ENCODE measurements at places on chromosomes 12 and 14.

GRCh38 chr12:25264114-25264513, 13.4 kb upstream of the KRAS start:
- DNase-seq: no peak

DNA sequence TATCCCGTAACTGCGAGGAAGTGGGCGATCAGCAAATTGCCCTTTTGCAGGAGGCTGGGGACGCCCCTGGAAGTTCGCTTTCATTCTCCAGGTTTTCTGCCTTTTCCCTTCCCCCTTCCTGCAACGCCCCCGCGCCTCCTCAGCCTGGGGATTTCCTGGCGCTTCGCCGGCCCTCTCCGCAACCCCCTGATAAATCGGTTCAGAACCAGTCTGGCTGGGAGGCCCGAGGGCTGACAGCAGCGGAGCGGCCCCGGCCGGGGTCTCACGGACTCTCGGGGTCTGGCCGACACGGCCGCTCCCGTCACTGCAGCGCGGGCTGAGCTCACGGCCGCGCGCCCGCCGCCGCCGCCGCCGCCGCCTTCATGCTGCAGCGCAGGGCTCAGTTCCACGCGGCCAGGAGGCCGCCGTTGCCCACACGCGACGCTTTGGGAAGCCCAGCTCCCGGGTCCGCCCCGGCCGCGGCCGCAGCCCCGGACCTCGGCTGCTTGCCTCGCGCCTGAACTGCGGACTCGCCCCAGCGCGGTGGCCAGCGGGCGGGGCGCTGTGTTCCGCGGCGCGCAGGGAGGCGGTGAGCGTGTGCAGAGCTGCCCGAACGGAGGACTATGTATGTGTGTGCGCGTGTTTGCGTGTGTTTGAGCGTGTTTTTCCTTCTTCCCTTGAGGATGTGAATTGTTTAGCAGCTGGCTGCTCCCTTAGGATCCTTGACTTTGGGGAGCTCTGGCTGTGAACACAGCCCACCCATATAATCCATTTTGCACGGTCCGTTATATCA, at the start of gene LRFN5:
Gene LRFN5, plus strand, starts transcription at position 345 of the 772 bp plus-strand sequence.
- no peak for DNase-seq

DNA sequence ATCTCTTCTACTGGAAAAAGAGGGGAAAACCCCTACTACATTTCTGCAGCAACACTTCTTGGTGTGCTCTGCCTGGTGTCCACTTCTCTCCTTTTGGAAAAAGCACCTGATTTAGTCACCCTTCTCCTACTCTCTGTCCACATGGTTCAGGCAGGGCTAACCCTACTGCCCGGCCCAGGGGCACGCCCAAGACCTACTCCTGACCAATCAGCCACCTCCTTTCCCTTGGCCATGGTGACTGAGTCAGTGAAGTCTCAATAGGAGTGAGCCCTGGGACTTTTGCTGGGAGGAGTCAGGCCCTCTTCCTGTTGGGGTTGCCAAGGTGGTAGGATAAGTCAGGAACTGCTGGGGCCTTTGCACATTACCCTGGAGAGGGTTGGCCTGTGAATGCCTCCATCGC, 52.5 kb upstream of the MYL2 start:
- no peak for DNase-seq

DNA sequence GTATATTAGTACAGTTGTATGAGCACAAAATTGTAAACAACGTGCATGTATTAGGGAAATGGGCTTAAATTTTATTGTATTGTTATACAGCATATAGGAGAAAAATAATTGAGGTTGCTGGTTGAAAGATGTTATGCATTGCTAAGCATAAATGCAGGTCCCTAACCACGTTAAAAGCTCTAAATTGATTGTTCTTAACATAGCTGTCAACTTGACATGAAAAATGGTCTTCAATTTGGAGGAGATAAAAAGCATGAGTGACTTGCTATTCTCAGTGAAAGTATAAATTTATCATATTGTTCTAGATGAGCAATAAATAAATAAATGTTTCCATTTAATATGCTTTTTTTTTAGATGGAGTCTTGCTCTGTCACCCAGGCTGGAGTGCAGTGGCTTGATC, 506.6 kb upstream of the ATXN7L3B start:
- no peak for DNase-seq

All from activated naive CD8-positive, alpha-beta T cell treated with anti-CD3 and anti-CD28 coated beads, Interleukin-2, amount 50 U/mL, for 16 hours (primary cell).